T-helper 2 cell (primary cell): ENCODE measurements at places on chromosomes 7 and 10.

GRCh38 chr10:63712717-63713115 lies 191.5 kb downstream of the REEP3 start:
- DNase-seq = no peak

DNA sequence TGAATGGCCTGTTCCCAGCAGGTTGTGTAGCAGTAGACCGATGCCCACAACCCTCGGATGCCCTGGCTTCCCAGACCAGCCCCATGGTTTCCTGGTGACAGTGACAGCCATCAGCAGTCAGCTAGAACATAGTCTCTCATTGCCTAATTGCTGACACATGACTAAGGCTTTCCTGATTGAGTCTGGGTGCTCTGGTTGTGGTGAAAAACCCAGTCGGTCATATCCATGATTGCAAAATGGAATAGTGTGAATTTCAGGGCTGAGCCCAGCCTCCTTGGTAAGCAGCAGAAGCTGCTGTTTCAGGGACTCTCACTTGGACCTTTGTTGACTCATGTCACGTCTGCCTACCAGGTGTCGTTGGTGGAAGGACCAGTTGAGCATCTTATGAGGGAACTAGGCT lies 36.6 kb downstream of the POR start:
- no peak for DNase-seq

DNA sequence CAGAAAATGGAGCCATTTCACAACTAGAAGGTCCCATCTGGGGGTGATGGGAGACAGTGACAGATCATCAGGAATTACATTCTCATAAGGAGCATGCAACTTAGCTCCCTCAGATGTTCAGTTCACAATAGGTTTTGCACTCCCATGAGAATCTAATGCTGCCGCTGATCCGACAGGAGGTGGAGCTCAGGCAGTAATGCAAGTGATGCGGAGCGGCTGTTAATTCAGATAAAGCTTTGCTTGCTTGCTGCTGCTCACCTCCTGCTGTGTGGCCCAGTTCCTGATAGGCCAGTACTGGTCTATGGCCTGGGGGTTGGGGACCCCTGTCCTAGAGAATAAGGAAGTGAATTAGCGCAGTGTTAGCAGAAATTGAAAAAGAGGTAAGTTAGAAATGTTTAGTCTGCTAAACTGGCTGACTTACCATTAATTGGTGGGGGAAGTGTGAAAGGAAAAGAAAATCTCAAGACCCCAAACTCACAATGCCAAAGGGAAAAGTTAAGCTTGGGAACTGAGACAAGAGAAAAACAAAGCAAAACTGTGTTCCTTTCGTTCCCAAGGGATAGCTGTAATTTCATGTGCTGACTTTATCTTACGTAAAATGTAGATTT lies 76.4 kb downstream of the LYZL2 start:
- DNase-seq = no peak

- DNase-seq = peak; percentile 86
Observed at GRCh38 chr7:75739796-75740672, 1.3 kb upstream of the HIP1 start.

- DNase-seq = no peak
Observed at GRCh38 chr7:15628876-15629275, 57.6 kb downstream of the MEOX2 start.

DNA sequence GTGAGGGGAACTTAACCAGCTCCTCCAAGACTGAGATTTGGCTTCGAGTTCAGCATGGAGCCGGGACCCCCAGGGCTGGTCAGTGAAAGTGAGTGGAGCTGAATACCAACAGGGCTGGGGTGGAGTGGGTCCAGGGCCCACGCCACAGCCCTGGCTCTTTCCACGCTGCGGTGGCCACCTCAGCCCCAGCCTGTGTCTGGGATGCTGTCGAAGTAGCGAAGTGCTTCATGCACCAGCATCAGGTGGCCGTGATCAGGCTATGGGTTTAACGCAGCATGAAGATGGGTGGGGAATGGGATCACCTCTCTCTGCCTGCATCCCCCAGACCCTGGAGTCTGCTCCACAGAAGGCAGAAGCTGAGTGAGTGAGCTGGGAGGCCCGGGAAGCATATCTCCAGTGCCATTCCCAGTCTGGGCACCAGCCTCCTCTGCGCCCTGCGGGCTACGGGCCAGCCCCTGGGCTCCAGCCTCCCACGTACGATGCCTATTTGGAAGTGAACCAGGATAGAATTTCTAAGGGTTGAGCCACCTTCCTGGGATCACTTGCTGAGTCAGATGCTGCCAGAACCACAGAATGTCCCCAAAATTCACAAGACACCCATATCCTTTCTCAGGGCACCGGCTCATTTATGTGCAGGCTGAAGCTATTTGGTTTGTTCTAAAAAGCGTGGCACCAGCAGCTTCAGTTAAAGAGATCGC lies 131.1 kb upstream of the CHST15 start:
- DNase-seq = no peak

- DNase-seq = no peak
Observed at GRCh38 chr7:136173874-136174273, 196.7 kb upstream of the MTPN start.

DNA sequence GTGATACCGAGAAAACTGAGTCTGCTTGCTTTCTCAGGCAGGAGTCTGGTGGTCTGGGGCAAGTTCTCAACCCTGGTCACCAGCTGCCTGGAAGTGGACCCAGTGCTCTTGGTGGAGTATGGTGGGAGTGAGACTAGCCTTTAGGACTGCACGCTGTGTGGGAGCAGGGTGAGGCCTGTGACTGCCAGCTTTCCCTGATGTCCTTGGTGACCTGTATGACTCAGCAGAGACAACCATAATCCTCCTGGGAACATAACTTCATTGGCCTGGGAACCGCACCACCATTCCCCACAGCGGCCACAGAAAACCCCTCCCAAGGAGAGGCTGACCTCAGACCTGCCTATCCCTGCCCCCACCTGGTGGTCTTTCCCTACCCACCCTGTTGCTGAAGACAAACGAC lies 139.5 kb upstream of the CHRM2 start:
- no peak for DNase-seq

DNA sequence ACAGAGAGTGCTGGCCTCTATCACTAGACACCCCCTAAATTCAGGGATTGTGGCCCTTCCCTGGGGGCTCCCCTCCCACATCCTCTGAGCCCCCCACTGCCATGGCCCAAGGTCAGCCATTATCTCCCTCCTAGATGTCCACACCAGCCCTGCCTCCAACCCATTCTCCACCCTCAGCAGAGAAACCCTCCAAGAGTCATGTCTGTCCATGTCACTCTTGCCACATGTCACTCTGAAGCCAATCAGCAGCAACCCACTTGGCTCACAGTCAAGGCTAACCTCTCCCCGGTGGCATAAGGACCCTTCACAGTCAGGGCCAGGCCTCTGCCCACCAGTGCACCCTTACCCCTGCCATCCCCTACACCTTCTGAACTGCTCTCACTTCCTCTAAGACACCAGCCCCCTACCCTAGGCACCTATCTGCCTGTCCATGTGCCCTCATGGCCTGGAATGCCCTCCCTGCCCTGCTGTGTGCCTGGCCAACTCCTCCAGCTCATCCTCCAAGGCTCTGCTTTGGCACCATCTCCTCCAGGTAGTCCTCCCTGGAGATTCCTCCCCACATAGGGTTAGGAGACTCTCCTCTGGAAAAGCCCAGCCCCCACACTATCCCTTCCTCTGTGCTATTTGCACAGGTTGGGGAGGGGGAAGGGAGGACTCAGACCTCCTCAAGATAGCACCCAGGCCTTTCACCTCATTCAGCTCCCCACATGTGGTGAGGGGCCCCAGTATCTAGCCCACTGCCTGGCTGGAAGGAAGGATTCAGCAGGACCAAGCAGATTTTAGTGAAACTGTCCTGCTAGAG lies 83.7 kb downstream of the GRID1 start:
- no peak for DNase-seq

GRCh38 chr10:87608756-87609155 lies 50.9 kb upstream of the PAPSS2 start:
- no peak for DNase-seq

GRCh38 chr7:159098811-159099655 lies 45.6 kb downstream of the VIPR2 start:
- no peak for DNase-seq

DNA sequence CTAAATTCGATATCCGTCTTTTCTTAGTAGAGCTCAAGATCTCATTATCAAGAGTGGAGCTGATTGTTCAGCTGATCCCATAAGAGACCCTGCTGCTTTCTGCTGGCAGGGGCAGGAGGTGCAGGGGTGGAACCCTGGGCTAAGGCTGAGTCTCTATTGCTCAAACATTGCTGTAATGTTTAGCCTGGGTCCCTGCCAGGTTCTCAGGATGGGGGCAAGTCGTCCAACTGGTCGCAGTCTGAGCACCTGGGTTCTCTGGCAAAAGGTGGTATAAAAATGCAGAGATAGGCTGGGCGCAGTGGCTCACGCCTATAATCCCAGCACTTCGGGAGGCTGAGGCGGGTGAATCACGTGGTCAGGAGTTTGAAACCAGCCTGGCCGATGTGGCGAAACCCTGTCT lies 62.0 kb upstream of the NRBF2 start:
- DNase-seq = no peak

GRCh38 chr7:74031403-74032190 lies 3.6 kb downstream of the ELN start:
- no peak for DNase-seq

DNA sequence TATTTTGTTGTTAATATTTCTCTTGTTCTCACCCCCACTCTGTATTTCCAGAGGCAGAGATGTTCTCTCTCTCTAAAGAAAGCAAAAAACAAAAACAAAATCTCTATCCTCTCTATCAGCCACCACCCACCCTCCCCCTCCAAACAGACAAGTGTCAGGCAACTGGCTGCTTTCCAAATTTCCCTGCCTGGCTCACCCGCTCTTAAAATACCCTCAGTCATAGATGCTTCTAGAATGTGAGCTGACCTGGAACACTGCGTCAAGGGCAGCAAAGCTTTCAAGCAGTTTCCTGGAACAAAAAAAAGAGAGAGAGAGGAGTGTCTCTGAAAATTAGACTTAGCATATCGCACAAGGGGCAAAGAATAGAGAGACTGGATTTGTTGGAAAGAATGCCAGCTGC lies 341.0 kb upstream of the ZMIZ1 start:
- no peak for DNase-seq

GRCh38 chr10:63421591-63421990 lies 44.2 kb downstream of the JMJD1C start:
- peak; percentile 57 for DNase-seq

- no peak for DNase-seq
Observed at GRCh38 chr7:158479021-158479663, 108.5 kb downstream of the PTPRN2 start.

GRCh38 chr10:12617191-12618175 lies 268.1 kb downstream of the CAMK1D start:
- DNase-seq = no peak

DNA sequence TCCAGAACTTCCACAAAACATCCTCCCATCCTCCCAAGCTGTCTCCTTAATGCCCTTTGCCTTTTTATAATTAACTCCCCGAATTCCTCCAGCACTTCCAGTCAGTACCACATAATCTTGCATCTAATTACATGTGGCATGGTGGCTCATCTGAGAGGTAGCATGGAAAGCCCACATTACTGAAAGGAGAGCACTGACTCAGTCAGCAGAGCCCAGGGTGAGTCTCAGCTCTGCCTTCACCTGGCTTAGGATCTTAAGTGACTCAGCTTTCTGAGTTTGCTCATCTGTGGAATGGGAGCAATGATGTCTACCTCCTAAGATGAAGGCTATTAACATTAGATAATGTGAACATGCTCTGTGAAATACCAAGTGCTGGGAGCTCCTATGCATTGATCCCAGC lies 433.9 kb downstream of the SORCS3 start:
- no peak for DNase-seq

DNA sequence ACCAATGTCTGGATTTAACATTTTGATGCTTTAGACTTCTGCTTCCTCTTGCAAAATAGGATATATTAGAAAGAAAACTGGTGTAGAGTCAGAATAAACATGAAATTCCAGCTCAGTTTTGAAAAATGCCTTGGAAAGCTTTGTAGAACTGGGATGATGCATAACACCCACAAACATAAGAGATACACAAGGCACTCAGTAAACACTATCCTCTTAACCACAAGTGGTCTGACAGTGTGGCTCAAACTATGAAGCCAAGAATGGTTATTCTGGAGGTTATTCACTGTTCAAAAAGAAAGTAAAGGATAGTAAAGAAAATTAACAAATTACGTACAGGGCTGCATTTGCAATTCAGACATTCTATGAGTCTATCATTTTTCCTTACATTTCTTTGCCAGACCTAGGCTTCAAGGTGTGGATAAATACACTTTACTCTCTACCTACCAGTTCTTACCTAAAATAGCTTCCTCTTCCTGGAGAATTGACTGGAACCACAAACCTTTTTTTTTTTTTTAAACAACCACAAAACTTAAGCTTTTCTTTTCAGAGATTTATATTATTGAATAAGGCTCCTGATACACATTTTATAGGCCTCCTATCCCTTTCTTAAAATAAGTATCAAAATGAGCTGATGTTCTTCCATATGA lies 9.0 kb upstream of the RSBN1L start:
- DNase-seq = peak; percentile 7

DNA sequence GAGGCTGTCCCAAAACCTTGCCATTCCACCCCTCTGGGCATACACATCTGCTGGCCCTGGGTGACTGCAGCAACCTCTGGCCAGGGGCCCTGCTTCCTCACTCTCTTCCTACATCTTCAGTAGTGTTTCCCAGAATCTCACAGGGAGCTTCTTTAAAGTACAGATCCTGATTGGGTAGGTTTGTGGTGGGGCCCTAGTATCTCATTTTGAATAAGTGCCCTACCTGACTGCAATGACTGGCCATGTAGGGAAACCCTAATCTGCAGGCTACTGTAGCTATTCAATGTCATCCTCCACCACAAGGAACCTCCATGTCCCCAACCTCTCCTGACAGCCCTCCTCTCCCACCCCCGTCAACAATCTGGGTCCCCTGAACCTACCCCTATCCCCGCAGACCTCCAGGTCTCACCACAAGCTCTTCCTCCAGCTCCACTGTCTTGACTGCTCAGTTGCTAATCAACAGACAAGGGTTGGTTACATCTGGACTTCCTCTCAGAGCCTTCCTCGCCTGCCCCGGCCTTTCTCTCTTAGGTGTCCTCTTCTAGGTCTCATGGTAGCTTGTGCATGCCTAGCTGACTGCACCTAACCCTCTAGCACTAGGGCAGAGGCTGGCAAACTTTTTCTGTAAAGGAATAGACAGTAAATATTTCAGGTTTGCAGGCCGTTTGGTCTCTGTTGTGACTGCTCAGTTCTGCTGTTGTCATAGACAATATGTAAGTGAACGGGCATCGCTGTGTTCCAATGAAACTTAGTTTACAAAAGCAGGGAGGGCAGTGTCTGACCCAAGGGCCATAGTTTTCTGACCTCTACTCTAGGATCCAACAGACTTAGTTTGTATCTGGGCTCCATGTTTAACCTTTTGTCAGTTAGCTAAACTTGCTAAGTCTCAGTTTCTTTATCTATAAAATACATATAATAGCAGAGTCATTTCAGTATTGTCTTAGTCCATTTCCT lies 121.1 kb downstream of the AOAH start:
- DNase-seq = no peak

DNA sequence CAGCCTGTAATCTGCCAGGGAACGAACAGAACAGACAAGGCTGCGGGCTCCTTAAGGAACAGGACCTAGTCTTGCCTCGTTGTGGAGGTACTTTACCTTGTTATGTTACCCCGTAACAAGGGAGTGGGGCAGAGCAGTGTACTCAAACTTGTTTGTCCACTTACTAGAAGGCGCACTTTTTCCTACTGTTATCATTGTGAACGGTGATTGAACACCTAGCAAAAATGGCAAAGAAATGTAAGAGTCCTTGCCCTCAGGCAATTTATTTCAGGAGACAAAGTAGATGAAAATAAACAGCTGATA lies 620 bp upstream of the IMPDH1 start:
- DNase-seq = no peak
